ENCODE measurements at places on chromosomes 16 and 17.

DNA sequence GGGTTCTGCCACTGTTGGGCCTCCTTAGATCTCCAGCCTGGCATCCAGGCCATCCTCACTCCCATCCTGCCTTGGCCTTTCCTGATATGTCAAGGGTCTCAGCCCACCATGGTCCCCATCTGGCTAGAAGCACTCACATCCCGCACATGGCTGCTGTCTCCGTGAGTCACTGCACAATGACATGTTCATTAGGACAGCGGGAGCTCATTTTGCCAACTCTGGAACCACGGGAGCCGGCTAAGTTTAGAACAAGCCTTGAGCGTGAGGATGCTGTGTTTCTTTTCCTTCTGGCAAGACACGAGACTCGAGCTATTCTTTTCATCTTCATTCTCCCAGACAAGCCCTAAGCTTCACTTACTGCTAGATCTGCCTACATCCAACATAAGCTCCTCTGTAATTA, 65.7 kb upstream of the KSR1 start:
- no peaks in the 10 kb centered on the region for H3K36me3 ChIP-seq
- H3K27ac ChIP-seq, result no peak overlapping the region
- H3K4me3 ChIP-seq, result no peak overlapping the region
- H3K4me1 ChIP-seq, result no peaks in the 10 kb centered on the region
- no peaks in the 10 kb centered on the region for H3K27me3 ChIP-seq

DNA sequence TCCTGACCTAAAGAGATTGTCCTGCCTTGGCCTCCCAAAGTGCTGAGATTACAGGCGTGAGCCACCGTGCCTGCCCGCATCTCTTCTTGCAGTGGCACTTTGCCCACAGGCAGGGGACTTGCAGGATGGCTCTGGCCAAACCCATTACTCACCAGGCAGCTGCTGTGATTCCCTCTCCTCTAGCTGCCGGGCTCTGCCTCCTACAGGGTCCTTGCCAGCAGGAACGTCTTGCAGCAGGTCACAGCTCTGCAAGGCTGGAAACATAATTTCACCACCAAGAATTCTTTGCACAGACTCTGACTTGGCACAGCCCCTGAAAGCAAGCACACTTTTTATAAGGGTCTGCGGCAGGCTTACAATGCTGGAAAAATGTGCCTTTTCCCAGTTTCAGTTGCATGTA, 20.3 kb downstream of the COX4I1 start:
- no peak overlapping the region for H3K27ac ChIP-seq
- no peak for DNase-seq
- H3K27me3 ChIP-seq, result no peaks in the 10 kb centered on the region

DNA sequence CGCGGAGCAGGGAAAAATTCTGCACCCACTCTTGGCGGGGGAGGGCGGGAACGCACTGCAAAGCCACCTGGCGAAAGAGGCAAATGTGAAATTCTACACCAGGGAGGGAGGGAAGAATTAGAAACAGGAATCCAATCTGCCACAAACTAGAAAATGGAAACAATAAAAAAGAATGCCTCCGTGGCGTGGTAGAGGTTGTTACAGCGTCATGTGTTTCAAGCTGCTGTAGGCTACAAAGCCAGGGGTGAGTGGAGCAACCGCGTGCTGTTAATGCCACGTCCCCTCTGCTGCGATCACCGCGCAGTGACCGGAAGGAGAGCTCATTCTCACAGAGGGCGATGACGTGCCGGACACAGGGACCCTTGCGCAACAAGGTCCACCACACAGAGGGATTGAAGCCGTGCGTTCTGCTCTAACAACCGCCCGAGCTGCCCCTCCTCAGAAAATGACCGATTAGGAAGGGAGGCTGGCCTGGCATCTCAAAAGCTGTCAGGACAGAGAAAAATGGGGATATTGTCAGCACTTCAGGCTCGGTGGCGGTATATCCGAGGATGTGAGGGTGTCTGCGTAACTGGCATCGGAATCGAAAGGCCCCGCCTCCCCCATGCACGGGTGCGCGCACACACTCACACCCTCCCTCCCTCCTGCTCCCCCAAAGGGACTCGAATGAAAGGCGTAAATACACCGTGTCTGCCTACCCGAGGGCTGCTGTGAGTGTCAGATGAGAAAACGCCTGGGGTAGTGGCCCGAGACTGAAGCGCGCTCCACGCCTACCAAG, 70.8 kb upstream of the TNRC6C start:
- no peaks in the 10 kb centered on the region for H3K36me3 ChIP-seq
- H3K27me3 ChIP-seq, result peaks cover 35% of the 10 kb centered on the region
- peaks cover 54% of the 10 kb centered on the region for H3K4me1 ChIP-seq
- H3K27ac ChIP-seq, result peak overlapping the region; percentile 9

DNA sequence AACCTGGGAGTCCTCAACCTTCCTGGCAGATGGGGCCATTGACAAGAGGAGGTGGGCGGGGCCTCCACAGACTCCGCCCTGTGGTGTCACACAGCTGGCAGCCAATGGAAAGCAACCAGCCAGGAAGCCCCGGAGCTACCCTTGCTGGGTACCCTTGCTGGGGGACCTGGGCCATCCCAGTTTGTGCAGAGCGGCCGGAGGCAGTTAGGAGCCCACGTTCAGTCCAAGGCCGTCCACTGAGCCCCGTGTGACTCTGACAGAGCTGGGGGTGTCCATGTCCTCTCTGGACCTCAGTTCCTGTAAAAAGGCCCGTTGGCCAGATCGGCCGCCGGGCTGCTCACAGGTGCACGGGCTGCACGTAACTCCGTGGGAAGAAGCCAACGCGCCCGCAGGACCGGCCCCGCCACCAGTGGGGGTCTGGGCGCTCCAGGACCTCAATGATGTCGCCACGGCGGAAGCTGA, 17.1 kb upstream of the FAM83G start:
- no peaks in the 10 kb centered on the region for H3K4me1 ChIP-seq
- H3K27ac ChIP-seq, result no peak overlapping the region
- H3K27me3 ChIP-seq, result no peaks in the 10 kb centered on the region
- H3K4me3 ChIP-seq, result no peak overlapping the region
- peak; percentile 44 for DNase-seq

DNA sequence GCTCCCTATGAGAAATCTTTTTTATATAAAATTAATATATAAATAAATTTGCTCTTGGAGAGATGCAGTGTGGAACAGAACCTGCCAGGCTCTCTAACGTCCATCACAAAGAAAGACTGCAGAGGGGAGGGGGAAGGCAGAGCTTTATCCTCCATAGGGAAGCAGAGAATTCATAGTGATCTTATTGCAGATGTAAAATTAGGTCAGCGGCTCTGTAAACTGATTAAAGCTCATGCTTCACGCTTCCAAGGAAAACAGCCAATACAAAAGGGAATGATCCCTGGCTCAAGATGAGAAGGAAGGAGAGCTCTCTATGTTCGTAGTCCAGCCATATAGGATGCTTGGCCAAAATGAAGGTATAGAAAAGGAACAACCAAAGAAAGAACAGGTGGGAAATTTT, 532.3 kb upstream of the PSMD7 start:
- DNase-seq, result no peak
- no peak overlapping the region for H3K27ac ChIP-seq
- no peaks in the 10 kb centered on the region for H3K36me3 ChIP-seq
- no peaks in the 10 kb centered on the region for H3K27me3 ChIP-seq
- H3K4me3 ChIP-seq, result no peak overlapping the region

- no peak overlapping the region for H3K27ac ChIP-seq
- no peaks in the 10 kb centered on the region for H3K4me1 ChIP-seq
- no peaks in the 10 kb centered on the region for H3K27me3 ChIP-seq
- no peaks in the 10 kb centered on the region for H3K36me3 ChIP-seq
Observed at GRCh38 chr17:13310858-13311257, 290.9 kb downstream of the HS3ST3A1 start.

DNA sequence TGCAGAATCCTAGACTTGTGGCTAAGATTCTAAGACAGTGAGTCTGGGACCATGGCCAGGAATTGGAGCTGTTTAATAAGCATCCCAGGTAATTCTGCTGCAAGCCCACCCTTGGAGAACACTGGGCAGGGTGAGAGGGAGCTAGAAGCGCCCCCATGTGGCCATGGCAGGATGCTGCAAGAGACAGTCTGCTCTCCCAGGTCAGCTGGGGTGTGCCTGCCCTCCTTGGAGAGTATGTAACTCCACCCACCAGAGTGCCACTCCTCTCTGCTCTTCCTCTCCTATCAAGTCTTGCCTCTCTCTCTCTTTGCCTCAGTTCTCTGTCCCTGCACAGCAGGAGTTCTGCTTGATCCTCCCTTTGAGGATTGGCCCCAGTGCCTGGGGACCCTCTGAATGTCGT, 14.9 kb downstream of the RCVRN start:
- no peak overlapping the region for H3K27ac ChIP-seq
- peaks cover 2% of the 10 kb centered on the region for H3K27me3 ChIP-seq
- no peak for DNase-seq
- no peak overlapping the region for H3K4me3 ChIP-seq
- H3K4me1 ChIP-seq, result no peaks in the 10 kb centered on the region

DNA sequence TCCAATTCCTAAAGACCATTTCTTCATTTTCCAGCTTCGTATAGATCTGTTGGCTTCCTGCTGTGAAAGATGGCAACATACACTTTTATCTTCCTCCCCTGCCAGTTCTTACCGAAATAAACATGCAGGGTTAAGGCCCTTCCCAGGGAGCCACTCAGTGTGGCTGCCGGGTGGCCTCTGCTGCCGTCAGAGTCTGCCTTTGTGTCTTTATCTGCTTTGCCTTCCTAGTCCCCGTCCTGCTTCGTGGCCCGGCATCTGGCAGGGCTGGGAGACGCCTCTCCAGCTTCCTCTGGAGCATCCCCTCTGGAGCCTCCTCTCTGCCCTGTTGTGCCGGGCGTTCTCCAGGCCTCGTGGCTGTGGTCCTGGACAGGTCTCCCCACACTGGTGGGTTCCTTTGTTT, 30.3 kb upstream of the CAPN15 start:
- no peak overlapping the region for H3K27ac ChIP-seq
- no peaks in the 10 kb centered on the region for H3K4me1 ChIP-seq

DNA sequence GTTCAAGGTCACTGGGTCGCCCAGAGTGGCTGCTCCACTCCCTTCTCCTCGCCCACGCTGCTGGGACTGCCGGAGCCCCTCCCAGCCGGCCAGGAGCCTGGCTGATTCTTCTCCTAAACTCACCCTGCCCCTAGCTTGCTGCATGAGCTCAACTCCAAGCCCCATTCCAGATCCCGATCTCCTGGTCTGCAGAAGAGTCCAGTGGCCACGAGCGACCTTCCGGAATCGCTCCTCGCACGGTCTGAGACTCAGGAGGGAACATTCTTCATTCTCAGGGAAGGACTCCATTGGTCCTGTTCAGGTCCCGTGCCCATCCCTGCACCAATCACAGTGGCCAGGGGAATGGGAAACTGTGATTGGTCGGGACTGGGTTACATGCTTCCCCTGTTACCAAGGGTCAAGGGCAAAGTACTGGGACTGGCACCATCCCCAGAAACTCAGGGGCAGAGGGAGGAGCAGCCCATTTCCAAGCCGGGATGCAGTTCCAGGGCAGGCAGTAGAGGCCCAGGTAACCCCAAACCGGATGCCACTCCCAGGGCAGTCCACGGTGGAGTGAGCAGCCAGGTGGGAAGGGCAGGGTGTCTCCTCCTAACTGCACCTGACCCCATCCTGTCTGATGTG, 24.5 kb upstream of the CIBAR2 start:
- H3K27ac ChIP-seq, result no peak overlapping the region
- DNase-seq, result no peak
- peaks cover 26% of the 10 kb centered on the region for H3K4me1 ChIP-seq
- H3K4me3 ChIP-seq, result no peak overlapping the region

GRCh38 chr17:77320044-77320440, 179.3 kb downstream of the SEC14L1 start:
- no peak overlapping the region for H3K4me3 ChIP-seq
- no peak overlapping the region for H3K27ac ChIP-seq
- H3K27me3 ChIP-seq, result no peaks in the 10 kb centered on the region
- peaks cover 69% of the 10 kb centered on the region for H3K4me1 ChIP-seq
- H3K36me3 ChIP-seq, result no peaks in the 10 kb centered on the region

GRCh38 chr17:60585887-60586286, 14.1 kb upstream of the PPM1D start:
- no peak overlapping the region for H3K27ac ChIP-seq
- no peak for DNase-seq
- no peak overlapping the region for H3K4me3 ChIP-seq

GRCh38 chr16:50747207-50747956, 5.5 kb downstream of the CYLD start:
- H3K4me1 ChIP-seq, result peaks cover 33% of the 10 kb centered on the region
- peak; percentile 60 for DNase-seq
- H3K36me3 ChIP-seq, result peaks cover 42% of the 10 kb centered on the region
- H3K4me3 ChIP-seq, result no peak overlapping the region
- H3K27ac ChIP-seq, result peak overlapping the region; percentile 58

GRCh38 chr16:13803974-13804373, 116.0 kb upstream of the ERCC4 start:
- peaks cover 2% of the 10 kb centered on the region for H3K27me3 ChIP-seq
- H3K4me3 ChIP-seq, result no peak overlapping the region
- H3K36me3 ChIP-seq, result no peaks in the 10 kb centered on the region
- no peak overlapping the region for H3K27ac ChIP-seq
- no peak for DNase-seq
- H3K4me1 ChIP-seq, result no peaks in the 10 kb centered on the region

DNA sequence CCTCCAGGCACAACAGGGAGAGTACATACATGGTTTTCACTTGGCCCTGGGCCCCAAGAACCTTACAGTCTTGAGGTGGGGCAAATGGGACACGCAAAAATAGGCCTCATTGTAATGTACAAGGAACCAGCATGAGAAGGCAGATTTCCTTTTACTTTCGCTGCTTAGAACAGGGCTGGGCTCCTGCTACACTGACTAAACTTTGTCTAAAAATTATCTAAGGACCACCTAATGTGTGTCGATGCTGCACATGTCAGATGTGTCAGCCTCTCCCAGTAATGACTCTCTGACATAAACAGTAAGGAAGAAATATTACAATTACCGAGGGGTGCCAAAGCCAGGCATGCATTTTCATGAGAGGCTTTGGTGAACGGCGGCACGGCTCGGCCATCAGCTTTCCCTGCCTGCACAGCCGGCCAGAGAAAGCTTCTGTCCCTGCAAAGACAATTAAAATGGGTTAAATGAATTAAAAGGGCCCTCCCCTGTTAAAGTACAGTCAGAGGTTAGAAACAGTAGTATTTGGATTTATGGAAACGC, 224.2 kb upstream of the IRX3 start:
- H3K36me3 ChIP-seq, result no peaks in the 10 kb centered on the region
- no peak for DNase-seq
- H3K4me1 ChIP-seq, result no peaks in the 10 kb centered on the region
- no peak overlapping the region for H3K4me3 ChIP-seq
- H3K27ac ChIP-seq, result no peak overlapping the region

DNA sequence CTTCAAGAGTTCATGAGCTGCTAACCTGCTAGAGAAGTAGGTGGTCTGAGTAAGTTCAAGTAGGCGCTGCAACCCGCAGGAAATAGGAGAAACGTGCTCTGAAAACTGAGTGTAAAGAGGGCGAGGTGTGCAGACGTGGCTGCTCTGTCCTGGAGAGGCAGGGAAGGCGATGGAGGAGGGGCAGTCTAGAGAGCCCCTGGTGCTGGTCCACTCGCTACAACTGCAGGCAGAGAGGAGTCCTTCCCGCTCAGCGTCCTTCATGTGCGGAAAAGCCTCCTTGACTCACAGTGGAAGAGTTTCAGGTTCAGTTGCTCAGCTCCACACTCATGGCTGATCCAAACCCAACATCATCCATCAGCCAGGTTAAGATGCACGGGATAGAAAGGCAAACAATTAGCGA, 12.1 kb downstream of the ABCA3 start:
- no peak overlapping the region for H3K4me3 ChIP-seq
- no peaks in the 10 kb centered on the region for H3K27me3 ChIP-seq
- no peak for DNase-seq
- no peaks in the 10 kb centered on the region for H3K36me3 ChIP-seq
